ENCODE measurements at places on chromosomes 1 and 21.

- DNase-seq = peak; percentile 22
Measured at GRCh38 chr1:66445492-66446181, 88.3 kb upstream of the SGIP1 start.

GRCh38 chr1:8816831-8817411 lies 519 bp downstream of the RERE start:
- DNase-seq = peak; percentile 13

GRCh38 chr1:18651713-18652112 lies 21.1 kb downstream of the PAX7 start:
- no peak for DNase-seq

DNA sequence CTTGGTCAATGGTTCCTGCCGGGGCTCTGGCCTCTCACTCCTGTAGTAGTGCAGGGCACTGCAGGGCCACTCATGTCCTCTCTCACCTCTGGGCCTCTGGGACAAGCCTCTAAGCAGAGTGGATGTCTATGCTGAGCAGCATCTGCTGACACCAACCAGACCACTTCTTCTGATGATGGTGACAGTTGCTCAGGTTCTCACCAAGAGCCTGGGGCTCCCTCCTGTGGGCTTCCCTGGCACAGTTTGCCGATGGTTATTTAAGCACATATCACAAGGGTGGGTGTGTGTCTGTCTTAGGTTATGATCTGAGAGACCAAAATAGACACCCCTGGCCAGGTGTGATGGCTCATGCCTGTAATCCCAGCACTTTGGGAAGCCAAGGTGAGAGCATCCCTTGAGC lies 17.4 kb upstream of the GPR137B start:
- DNase-seq = no peak

- DNase-seq = no peak
Measured at GRCh38 chr1:227896710-227897655, 50.7 kb downstream of the WNT9A start.

DNA sequence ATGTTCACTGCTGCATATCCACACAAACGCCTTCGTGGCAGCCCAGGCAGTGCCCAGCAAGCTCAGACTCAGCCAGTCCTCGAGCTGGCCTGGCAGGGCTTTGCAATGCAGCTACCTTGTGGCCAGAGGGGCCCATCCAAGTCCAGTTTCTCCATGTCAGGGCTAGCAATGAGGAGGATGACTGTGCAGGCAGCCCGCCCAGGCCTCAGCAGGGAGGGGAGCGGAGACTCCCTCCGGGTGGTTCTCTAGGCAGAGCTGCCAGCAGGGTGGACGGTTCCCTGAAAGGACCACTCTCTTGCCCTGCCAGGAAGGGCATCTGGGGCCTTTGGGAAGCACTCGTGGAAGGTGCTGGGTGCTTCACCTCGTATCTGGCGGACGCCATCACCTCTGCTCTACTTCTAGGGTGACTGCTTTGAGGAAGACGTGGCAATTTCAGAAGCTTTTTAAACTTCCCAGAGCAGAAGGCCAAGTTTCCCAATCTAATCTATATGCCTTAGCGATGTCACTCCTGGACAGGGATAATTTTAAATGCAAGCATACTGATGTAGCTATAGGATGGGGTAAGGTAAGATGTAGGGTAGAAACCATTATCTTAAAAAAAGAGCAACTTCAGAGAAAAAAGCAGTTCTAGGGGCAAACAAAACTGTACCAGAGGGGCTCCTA lies 56.2 kb downstream of the RUNX1 start:
- no peak for DNase-seq

DNA sequence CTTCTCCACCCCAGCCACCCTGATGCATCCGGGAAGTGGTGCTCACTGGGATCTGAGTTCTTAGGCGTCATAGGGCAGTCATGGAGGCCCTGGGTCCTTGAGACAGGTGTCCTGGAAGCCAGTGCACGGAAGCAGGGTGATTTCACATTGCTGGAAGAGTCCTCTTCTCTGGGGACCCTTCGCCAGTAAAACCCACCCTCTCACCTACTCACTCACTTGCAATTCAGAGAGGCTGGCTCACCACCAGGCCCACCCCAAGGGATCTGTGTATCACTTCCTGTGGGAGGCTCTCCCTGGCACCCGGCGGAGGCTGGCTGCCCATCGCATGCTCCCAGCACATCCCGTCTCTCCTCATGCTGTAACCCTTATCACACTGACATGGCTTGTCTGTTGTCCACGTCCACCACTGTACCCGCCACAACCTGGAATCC lies 40.2 kb upstream of the EPS8L3 start:
- no peak for DNase-seq

DNA sequence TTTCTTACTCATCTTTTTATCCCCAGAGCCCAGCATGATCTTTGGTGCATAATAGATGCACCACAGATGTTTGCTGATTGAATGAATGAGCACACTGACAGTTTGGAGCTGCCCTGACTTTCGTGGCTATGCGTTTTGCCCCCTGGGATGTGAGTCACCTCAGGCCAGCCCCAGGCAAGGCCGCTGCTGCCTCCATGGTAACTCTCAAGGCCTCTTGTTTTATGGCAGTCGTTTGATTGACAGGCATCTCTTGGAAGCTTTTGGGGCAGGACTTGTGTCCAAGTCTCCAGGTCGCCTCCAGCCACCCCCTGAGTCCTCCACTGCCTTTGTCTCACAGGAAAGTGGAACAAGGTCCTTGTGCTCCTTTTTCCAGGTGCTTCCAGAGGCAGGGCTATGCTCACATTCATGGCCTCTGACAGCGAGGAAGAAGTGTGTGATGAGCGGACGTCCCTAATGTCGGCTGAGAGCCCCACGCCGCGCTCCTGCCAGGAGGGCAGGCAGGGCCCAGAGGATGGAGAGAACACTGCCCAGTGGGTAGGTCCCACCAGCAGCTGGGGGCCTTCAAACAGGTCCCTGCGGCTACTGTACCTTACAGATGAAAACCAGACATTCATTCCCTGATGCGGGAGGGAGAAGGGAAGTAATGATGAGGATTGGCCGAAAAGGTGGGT lies 11.2 kb downstream of the PSEN2 start:
- no peak for DNase-seq

GRCh38 chr1:64664299-64664698 lies 80.6 kb upstream of the RAVER2 start:
- no peak for DNase-seq

DNA sequence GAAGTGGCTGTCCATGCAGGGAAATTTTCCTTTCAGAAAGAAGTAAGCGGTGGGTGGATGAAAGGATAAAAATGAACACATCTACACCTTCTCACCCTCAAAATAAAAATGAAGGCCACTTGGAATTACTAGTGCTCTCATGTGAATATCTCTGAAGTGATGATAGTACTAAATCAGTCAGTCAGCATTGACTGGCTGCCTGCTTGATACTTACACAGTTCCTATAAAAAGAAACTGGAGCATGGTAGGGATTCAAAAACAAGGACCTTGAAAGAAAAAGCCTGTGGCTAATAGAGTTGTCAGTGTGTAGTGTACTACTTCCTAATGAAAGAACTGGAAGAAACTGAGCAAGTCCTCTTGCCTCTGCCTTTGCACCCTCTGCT lies 239.7 kb downstream of the HLX start:
- no peak for DNase-seq

- no peak for DNase-seq
Measured at GRCh38 chr1:3471356-3472087, 17.1 kb downstream of the ARHGEF16 start.

GRCh38 chr1:218591966-218592365 lies 246.8 kb downstream of the TGFB2 start:
- DNase-seq = no peak

DNA sequence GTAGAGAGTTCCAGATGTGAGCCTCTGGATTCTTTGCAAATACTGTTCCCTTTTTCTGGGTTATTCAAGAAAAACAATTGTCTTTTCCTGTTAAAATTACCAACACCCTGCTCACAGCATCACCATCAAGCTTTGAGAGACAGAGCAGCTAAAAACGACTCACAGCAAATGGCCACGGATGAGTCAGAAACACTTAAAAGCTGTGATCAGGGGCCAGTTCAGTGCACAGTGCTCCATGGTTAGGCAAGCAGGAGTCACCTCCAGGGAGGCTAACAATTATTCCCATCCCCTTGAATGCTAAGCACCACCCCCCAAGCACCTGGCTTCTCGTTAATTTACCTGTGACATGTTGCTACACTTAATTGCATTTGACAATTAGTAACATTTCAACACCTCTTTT lies 128.4 kb upstream of the CAMK1G start:
- DNase-seq = no peak

- DNase-seq = no peak
Measured at GRCh38 chr1:25874209-25874608, 1.3 kb downstream of the PAQR7 start.

DNA sequence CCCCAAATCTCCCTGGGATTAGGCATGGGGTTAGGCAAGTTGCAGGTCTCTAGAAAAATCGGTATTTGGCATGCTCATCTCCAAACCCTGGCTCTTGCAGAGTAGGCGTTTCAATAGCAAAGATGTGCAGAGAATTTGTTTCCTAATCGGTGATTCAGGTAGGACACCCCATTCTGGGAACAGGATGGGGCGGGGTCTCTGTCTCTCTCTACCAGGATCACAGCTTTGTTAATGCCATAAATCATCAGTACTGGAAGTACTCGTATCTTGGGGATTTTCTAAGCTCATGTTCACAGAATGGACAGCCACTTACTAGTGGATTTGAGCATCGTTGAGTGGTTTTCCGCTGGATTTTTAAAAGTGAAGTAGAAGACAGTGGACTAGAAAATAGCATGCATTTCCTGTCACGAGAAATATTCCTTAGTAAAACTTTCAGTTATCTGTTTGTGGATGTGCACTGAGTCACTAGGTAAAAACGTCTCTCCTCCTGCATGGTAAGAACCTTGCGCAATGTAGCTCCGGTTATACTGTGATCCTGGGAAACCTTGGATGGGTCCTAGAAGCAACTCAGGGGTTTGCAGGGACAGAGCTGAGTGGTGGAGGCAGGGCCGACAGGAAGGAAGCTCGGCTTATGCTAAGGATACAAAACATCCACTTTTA lies 5.1 kb downstream of the TMEM51 start:
- DNase-seq = no peak

- no peak for DNase-seq
Measured at GRCh38 chr1:116230712-116231111, 119.5 kb downstream of the MAB21L3 start.

- DNase-seq = peak; percentile 65
Measured at GRCh38 chr1:31593770-31594632, 17.7 kb downstream of the TINAGL1 start.

DNA sequence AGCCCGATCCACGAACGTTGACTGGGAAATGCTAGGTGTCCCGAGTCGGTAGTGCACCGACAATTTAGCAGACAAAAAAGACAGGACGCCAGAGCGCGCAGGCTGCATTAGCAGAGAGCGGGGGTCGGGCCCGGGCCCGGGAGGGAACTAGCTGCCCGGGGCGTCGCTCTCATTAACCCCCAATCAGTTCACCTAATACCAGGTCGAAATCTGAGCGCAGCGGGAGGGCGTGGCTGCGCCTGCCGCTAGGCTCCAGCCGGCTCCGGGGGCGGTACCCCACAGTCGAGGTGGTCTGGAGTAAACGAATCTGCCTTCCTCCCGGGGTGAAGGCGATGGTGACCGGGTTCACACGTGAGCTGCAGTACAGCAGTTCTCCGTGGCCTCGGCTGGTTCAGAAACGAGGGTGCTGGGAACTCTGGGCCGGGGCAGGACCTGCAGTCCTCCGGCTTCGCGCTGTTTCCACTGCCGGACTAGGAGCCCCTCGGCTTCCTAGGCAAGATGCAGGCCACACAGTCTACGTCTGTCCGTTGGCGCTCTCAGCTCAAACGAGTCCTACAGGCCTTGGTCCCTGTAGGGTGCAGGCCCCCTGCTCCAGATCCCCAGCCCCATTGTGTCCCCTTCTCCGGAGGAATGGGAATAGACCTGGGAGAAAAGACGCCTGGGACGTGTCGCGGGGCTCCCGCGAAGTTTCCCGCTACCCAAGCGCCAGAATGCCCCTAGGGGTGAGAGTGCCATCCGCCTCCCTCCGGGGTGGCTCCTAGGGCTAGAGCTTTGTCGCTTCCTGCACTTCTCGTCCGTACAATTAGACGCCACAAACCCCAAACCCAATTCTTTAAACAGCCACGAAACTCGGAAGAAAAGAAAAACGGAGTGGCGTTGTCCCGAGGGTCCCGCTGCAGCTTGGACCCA lies 2.0 kb downstream of the GFI1 start:
- peak; percentile 44 for DNase-seq

DNA sequence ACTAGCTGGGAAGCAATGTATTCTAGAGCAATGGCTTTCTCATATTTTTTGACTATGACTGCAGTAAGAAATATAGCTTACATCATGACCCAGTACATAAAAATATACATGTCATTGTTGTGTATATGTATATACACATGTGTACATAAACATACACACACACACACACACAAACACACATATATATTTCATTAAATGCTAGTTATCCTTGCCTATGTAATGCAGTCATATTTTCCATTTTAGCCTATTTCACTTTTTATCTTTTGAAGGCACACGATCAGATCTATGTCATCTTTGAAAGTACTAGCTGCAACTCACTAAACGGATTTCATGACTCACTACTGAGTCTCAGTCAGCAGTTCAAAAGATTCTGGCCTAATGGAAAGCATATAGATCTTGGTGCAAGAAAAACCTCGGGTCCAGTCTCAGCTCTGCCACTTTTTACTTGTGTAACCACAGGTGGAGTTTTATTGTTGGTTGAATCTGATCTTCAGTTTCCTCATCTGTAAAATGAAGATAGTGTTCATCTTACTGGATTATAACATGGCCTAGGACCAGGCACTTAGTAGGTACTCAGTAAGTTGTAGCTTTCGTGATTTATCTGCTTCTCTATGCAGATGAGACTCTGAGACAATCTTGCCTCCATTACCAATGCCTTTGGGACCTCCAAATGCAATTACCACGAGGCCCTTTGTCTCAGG lies 325.6 kb downstream of the RRAGC start:
- DNase-seq = no peak

DNA sequence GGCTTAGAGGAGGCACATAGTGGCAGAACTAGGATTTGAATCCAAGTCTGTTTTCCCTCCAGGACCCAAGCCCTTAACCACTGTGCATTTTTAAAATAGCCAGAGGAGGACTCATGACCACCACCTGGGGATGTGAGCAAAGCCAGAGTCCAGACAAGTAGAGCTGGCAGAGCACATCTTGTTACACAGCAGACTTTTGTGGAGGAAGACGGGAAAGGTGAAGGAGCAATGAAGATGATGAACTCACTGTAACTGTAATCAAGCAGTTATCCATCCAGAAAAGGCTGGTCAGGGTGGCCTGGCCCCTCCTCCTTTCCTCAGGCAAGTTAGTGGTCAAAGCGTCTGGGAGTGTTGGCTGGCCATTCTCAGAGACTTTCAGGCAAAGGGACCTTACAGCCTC lies 50.9 kb downstream of the SLC44A3 start:
- no peak for DNase-seq

DNA sequence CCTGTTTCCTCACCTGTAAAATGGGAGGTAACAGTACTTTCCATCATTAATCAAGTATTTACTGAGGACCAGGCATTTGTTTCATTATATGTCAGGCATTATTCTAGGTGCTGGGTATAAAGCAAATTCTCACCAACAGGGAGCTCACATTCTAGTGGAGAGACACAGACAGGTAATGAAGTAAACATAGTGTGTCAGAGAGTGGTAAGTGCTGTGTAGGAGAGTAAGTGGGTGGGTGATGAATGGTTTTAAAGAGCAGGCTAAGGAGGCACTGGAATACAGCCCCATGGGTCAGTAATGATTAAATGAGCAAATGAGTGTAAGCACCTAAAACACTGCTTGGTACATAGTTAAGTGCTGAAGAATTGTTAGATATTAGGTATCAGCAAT lies 60.4 kb downstream of the DNTTIP2 start:
- no peak for DNase-seq

- DNase-seq = no peak
Measured at GRCh38 chr21:45279446-45280177, 8.1 kb downstream of the POFUT2 start.

Measured in T-helper 9 cell (primary cell).